Activated CD8-positive, alpha-beta memory T cell treated with anti-CD3 and anti-CD28 coated beads for 1 hour (primary cell): ENCODE measurements at places on chromosomes 4 and X.

DNA sequence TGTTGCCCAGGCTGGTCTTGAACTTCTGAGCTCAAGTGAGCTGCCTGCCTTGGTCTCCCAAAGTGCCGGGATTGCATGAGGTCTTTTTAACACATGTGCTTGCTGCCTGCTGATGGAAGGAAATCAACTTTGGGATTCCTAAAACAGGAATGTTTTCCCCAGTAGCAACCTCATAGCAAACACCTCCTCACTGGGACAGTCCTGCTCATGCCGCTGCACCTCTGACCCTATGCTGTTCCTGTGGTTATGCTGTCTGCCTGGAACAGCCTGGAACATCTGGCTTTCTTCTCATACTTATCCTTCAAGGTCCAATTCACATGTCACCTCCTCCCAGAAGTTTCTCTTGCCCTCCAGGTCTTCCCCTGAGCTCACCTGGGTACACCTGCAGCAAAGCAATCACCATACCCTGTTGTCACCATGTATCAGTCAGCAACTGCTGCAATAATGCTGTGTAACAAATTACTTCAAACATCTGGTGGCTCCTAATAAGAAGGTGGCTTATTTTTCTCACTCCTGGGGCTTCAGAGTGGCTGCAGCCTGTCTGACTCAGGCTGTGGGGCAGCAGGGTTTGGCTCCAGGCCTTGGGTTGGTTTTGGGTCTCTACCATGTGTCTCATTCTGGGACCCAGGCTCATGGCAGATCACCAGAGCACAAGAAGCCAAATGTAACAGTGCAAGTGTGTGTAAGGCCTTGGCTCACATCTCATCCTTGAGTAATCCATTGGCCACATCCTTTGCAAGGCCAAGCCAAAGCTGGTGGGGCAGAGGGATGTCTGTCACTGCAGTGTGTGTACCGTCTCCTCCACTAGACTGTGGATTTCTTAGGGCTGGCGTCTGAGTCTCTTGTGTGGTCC, 59.4 kb upstream of the SORCS2 start:
- DNase-seq, result no peak

DNA sequence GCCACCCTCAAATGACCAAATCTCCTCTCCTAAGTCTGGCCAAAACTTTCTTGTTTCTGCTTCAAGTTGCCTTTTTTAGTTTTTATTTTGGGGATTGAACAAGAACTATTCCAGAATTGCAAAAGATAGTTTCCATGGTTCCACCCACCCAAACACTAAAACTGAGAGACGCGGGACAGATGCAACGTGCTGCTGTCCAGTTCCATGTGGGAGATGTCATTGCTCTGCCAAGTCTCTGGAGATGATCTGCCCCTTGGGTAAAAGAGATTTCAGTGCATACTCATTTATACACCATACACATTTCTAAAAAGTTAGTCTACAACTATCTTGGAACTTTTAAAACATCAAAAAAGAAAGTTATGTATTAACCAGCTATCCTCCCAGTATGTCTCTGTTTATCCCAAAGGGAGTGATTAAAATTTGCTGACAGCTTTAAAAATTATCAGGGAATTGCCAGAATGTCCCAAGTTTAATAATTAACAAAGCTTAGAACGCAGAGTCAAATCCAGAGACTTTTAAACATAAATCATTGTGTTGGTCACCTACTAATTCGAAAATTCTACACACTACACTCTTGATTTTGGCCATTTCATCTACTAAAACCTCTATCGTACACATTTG, 3.2 kb downstream of the MAOB start:
- DNase-seq, result no peak

GRCh38 chr4:1540601-1541375, 134.5 kb upstream of the NKX1-1 start:
- no peak for DNase-seq

GRCh38 chr4:88854481-88854880, 156.9 kb upstream of the NAP1L5 start:
- no peak for DNase-seq

- DNase-seq, result no peak
Observed at GRCh38 chr4:37661772-37662171, 24.4 kb downstream of the RELL1 start.

DNA sequence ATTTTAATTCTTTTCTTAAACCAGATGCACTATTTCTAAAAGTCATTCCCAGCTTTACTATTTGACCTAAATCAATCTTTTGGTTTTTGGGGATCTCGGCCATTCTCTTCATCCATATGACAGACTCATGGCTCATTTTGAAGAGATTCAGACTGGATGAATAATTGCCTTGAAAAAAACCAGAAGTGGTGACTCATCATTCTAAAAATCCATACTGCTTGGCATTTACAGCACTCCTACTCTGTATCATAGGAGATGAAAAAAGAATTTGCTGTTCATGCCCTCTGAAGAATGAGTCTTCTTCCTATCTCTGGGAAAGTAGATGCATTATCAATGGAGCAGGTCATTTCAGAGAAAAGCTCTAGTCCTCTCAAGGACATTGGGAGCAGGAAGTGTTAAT, 220.5 kb upstream of the RPS6KA3 start:
- no peak for DNase-seq

DNA sequence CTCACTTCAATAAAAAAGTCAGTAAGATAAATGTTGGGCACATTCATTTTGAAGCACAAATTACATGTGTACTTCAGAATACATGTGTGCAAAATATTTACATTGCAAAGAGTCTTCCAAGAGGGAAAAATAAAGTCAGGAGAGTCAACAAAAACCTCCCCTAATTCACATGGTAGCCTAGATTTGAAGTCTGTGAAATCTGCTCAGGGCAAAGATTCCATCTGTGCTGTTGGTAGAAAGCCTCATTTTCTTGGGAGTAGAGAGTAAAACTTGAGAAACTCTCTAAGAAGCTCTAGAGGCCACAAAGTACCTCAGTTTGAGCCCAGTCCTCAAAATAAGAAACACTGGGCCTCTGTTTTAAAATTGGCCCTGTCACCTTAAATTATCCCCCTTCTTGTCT, 303.4 kb downstream of the RAB28 start:
- DNase-seq, result no peak

- no peak for DNase-seq
Observed at GRCh38 chrX:128848374-128848773, 674.9 kb downstream of the SMARCA1 start.

DNA sequence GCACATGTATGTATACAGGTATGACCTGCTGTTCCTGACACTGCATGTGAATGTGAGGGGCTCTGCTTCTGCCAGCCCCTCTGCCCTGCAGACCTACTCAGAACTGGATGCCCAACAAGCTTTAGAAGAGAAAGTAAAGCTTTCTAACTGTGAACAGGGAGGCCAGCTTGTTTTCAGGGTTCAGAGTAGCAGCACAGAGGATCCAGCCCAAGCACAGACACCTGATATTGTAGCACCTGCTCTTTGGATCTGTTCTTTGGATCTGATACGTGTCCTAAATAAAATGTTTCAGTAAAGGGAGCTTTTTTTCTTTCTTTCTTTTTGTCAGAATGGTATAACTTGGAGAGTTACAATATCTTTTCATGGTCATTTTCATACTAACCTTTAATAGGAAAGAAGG, 19.2 kb downstream of the DCUN1D4 start:
- no peak for DNase-seq

- no peak for DNase-seq
Observed at GRCh38 chrX:100883654-100884053, 9.5 kb upstream of the NOX1 start.

GRCh38 chr4:7429601-7430078, 5.1 kb downstream of the PSAPL1 start:
- no peak for DNase-seq

DNA sequence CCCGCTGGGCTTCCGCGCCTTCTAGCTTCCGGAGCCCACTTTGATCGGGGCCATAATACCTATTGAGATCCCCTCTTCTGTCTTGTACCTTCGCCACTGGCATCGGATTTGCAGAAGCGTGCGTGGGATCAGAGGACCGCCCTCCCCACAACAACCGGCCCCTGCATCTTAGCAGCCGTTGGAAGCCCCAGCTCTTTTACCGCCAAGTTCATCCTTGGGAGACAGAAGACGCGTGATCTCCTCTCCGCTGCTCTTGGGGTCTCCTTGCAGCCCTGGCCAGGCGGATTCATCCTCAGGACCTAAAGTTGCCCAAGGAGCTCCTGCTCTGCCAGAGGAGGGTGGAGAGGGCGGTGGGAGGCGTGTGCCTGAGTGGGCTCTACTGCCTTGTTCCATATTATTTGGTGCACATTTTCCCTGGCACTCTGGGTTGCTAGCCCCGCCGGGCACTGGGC, 1.6 kb downstream of the SLIT2 start:
- DNase-seq, result no peak

GRCh38 chr4:104519588-104519987, 24.9 kb upstream of the CXXC4 start:
- DNase-seq, result no peak

GRCh38 chr4:103060453-103061148, 16.0 kb downstream of the SLC9B2 start:
- DNase-seq, result no peak

DNA sequence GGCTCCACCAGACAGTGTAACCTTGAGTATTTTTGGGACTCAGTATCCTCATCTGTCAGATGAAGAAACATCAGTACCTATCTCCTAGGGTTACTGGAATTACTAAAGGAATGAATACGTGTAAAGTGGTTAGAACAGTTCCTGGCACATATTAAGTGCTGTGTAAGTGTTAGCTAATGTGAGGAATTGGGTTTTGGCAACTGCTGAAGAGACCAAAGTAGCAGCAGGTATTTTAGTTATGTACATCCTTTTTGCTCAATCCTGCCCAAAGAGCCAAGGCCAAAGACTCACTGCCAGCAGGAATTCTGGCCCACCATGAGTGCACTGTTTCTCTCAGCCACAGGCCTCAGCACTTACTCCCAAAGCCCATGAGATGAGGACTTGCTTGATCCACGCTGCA, 16.7 kb upstream of the MCF2 start:
- DNase-seq, result no peak

- DNase-seq, result no peak
Observed at GRCh38 chrX:45232139-45232538, 31.5 kb upstream of the DIPK2B start.

- no peak for DNase-seq
Observed at GRCh38 chr4:54165011-54165410, 64.1 kb upstream of the PDGFRA start.

DNA sequence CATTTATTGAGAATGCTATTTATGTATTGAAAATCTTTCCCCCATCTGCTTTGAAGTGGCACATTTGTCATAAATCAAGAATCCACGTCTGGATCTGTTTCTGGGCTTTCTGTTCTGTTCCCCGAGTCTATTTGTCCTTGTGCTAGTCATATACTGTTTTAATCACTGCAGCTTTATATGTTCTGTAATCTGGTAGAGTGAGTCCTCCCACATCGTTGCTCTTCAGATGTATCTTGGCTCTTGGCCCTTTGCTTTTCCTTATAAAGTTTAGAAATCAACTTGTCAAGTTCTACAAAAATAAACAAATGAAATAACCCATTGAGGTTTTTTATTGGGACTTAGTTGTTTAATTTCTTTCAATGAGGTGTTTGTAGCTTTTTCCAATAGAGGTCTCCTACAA, 29.0 kb downstream of the LONRF3 start:
- DNase-seq, result no peak

GRCh38 chr4:129323658-129324057, 227.7 kb downstream of the C4orf33 start:
- DNase-seq, result no peak

DNA sequence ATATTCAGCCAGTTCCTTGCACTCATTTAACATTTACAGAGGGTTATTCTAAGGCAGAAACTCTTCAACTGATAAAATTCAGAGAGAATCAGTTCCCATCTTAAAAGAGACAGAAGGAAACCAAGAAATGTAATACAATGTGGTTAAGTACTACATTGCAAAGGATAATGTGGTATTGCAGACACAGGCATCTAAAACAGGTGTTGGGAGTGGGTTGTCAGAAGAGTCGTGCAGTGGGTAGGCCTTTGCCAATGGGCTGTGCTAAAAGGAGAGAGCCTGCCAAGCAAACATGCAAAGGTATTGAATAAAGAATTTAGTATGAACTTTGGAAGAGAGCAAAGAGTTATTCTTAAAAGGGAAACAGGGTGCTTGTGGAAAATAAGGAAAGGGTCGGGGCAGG, 1044.4 kb upstream of the DIAPH2 start:
- DNase-seq, result no peak

- no peak for DNase-seq
Observed at GRCh38 chrX:39728025-39728424, 369.7 kb downstream of the BCOR start.

DNA sequence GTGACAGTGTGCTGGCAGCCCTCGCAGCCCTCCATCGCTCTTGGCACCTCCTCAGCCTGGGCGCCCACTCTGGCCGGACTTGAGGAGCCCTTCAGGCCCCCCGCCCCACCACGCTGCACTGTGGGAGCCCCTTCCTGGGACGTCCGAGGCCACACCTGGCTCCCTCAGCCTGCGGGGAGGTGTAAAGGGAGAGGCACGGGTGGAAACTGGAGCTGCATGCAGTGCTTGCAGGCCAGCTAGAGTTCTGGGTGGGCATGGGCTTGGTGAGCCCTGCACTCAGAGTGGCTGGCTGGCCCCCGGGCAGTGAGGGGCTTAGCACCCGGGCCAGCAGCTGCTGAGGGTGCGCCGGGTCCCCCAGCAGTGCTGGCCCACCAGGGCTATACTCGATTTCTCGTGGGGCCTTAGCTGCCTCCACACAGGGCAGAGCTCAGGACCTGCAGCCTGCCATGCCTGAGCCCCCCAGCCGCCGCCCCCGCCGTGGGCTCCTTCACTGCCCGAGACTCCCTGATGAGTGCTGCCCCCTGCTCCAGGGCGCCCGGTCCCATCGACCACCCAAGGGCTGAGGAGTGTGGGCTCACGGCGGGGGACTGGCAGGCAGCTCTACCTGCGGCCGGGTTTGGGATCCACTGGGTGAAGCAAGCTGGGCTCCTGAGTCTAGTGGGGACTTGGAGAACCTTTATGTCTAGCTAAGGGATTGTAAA, 1672.7 kb upstream of the PCDH7 start:
- no peak for DNase-seq

- no peak for DNase-seq
Observed at GRCh38 chr4:35461931-35462659, 782.2 kb downstream of the ARAP2 start.

DNA sequence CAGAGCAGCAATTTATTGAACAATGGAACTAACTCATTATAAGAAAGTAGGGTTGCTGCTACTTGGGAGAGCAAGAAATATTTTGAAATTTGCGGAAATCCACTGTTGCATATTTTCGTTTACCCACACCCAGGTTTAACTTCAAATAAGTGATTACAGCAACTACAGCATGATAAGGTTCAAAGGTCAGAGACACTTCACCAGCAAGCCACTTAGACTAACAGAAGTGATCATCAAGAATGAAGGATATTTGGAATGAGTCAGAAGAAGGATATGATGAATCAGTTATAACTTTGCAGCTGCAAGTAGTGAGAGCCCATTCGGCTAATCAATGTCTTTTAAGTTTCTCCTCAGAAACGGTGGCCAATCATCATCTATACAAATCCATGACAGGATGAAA, 199.3 kb downstream of the TMA16 start:
- DNase-seq, result no peak

- no peak for DNase-seq
Observed at GRCh38 chr4:39341075-39341725, 25.0 kb downstream of the RFC1 start.

DNA sequence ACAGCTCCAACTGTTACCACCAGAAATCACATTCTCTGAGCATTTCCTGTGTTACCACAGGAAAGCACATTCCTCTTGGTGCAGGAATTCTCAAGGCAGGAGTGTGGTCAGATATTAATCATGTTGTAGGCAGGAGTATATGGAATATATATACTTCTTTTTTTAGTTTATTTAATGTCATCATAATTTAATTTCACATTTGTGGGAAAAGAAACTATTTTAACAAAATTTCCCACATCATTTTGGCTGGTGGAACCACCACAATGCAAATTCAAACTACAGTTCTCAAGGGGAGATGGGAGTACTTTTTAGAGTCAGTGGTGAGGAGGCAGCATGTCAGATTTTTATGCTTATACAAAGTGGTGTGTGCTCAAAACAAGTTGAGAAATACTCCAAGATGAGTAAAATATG, 139.0 kb downstream of the ATP10D start:
- DNase-seq, result no peak
